Stimulated activated memory B cell treated with anti-CD40 and anti-IgM and Interleukin-4, amounts not matched to agents 10 μg/mL and 1 μg/mL and 100 μg/mL, for 72 hours (primary cell): ENCODE measurements at places on chromosomes 2 and 18.

DNA sequence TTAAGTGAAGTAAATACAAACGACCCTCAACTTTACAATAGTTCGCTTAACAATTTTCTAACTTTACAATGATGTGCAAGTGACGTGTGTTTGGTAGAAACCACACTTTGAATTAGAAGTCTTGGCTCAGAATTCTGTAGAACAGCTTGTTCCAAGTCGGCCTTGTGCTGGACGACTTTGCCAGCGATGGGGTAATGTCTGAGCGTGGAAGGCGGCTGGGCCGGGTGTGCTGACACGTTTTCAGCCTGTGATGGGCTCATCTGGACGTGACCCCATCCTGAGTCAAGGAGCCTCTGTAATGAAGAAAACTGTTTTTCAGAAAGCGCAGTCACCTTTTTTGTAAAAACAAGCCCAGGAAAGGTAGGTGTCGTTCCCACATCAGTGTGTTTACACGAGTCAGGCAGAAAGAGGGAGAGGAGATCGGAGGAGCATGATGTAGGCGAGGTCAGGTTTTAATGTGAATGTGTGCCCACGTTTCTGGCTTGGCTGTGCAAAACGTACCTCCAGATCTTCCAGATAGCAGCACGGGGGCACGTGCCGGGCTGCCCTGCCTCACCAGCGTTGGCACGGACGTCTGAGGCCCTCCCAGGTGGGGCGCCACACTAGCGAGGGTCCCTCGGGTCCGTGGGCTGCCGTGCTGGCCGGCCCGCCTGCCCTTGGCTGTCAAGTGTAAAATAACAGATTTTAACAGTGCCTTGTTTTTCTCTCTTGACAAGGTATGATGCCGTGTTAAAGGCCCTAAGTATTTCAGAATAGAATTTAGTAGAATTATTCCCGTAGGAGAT lies 54.6 kb downstream of the CTDP1 start:
- ATAC-seq, result no peak

DNA sequence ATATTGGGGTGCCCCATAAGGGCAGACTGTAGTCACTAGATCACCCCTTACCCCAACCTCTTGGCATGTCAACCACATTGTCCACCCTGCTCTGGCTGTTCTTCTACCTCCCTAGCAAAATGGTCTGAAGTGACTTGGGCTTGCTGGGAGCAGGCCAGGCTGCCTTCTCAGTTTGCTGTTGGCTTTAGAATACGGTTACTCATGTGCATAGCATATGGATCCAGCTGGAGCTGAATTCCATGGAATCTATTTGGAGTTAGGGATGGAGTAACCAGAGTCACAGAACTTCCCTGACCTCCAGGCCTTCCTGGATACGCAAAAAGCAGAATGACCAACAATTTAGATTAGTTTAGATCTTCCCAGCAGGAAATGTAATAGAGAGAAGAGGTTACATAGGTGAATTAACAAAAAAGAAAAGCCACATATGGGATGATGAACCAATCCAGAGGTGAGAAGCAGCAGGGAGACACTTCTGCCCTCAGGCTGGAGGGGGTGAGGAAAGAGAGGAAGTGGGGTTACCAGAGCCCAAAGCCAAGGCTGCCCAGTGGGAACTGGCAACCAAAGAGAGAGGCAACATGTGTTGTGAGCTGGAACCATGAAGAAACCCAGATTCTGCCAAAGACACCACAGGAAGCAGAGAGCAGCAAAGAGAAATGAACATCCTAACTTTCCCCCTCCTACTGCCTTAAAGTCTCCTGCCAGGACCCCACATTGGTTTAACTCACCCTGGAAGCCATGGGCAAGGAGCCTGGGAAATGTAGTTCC lies 26.1 kb downstream of the PKDCC start:
- no peak for ATAC-seq

- no peak for ATAC-seq
Observed at GRCh38 chr2:135744760-135745314, 3.2 kb downstream of the UBXN4 start.

DNA sequence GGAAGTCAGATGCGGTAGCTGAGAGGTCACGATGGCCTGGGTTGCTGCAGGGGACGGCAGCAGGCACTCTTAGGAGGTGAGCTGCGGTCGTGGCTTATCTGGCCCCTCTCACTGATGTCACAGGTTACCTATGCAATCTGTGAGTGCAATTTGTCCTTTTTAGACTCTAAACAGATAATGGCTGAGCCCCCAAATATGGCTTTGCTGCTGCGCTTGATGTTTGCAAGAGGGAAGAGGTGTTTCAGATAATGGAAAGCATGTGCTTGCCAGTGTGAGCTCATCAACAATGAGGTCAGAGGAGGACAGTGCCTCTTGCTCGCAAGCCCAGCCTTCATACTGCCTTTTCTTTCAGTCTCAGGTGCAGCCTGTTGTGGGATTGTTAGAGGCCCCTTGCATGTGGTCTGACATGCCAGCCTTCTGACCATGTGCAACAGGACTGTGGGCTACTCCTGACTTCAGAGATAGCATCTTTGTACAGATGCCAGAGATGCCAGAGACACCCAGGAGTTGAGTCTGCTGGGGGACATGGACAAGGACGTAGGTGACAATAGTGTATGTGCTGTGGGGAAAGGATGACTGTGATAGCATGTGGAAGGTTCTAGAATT lies 151.3 kb downstream of the TANC1 start:
- no peak for ATAC-seq

GRCh38 chr2:41967476-41968181 lies 80.2 kb upstream of the PKDCC start:
- no peak for ATAC-seq

- ATAC-seq, result no peak
Observed at GRCh38 chr2:241776336-241777169, at the start of gene GAL3ST2. TSS of gene GAL3ST2 (plus strand) at chr2:241776822. CDS start at chr2:241776956, 134 bp downstream.

- no peak for ATAC-seq
Observed at GRCh38 chr2:44965684-44966083, 24.2 kb downstream of the SIX3 start.

GRCh38 chr2:170905864-170906263 lies 23.2 kb upstream of the GORASP2 start:
- no peak for ATAC-seq

DNA sequence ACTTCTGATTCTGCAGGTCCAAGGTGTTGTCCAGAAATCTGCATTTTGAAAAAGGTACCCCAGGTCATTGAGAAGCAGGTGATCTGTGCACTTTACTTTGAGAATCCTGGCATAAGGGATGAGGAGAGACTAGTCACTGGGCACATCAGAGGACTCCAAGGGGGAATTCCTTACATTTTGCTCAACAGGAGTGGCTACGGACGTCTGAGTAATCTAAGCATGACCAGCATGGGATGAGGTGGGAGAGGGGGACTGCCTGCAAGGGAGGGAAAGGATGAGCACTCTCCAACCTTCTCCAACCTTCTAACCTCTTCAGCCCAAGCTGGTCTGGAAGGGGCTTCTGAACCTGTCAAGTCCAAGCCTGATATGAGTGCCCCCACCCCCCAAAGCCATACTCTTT lies 55.5 kb downstream of the MARCHF4 start:
- ATAC-seq, result no peak

GRCh38 chr2:203596183-203596582 lies 61.1 kb upstream of the RAPH1 start:
- ATAC-seq, result no peak

GRCh38 chr2:239538357-239539052 lies 137.7 kb upstream of the HDAC4 start:
- no peak for ATAC-seq

- ATAC-seq, result no peak
Observed at GRCh38 chr18:11728249-11728648, 39.2 kb downstream of the GNAL start.

DNA sequence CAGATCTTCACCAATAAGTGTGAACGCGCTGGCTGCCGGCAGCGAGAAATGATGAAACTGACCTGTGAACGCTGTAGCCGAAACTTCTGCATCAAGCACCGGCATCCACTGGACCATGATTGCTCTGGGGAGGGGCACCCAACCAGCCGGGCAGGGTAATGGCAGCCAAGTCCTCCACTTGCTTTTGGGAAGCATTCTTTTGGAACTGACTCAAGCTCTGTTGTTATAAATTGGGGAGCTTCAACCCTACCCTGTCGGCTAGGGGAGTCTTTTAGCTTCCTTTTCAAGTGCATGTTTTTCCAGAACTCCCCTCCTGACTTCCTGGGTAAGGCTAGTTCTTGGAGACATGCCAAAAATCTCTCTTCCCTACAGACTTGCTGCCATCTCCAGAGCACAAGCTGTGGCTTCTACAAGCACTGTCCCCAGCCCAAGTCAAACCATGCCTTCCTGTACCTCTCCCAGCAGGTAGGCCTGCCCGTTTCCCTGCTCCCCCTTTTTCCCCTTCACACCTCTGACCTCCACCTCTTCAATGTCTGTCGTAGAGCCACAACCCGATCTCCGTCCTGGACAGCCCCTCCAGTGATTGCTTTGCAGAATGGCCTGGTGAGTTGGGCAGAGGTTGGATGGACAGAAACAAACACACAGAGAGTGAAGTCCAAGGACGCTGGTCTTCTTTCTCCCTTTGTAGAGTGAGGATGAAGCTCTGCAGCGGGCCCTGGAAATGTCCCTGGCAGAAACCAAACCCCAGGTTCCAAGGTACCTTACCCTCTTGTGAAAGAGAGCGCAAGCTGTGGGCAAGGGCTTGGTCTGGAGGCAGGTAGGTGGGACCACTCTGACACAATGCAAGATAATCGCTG lies 1.5 kb downstream of the ZFAND2B start:
- no peak for ATAC-seq

DNA sequence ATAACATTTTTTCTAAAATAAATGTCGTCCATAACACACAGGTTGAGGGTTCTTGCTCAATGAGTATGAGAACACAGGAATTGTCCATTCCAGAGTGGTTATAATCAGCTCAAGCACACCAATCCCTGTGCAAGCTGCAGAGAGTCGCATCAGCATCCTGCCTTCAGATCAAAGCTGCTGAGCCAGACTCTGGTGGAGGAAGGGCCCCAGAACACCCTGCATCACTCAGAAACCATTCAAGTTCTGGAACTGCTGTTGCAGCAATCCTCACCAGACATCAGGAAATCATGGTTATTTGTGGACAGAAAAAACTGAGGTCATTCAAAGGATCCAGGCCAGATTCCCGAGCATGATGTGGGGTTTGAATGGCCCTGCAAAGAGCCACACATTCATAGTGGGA lies 44.5 kb downstream of the DNER start:
- ATAC-seq, result no peak

DNA sequence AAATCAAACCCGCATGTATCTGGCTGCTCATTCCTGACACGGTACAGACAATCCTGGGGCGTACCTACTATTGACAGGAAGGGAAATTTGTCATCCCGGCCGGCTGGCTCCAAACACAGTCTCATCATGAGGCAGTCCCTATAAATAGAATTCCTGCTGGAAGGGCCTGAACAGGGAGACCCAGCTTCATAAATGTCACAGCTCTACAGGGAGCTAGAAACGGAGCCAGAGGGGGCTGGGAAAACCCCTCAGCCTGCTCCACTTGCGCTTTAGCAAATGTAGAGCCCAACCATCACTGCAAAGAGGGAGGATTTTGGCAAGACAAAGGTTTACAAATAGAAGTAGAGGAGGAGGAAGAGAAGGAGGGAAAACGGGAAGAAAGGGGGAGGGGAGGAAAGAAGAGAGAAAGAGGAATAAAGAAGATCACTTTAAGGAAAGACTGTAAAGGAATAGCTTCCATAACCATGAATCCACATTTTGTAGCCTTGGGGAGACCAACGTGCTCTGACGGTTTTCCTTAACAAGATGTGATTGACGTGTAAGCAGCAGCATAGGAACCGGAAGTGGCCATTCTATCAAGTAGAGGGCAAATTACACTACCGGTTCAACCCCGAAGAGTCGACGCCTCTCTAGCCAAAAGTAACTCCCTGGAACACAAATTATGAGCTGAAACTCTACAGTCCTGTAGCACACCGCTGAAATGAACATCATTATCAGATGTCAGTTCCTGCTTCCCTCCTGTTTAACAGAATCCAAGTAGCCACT lies 56.8 kb upstream of the TTN start:
- no peak for ATAC-seq

- ATAC-seq, result no peak
Observed at GRCh38 chr18:76373297-76373696, 121.7 kb downstream of the ZNF516 start.

DNA sequence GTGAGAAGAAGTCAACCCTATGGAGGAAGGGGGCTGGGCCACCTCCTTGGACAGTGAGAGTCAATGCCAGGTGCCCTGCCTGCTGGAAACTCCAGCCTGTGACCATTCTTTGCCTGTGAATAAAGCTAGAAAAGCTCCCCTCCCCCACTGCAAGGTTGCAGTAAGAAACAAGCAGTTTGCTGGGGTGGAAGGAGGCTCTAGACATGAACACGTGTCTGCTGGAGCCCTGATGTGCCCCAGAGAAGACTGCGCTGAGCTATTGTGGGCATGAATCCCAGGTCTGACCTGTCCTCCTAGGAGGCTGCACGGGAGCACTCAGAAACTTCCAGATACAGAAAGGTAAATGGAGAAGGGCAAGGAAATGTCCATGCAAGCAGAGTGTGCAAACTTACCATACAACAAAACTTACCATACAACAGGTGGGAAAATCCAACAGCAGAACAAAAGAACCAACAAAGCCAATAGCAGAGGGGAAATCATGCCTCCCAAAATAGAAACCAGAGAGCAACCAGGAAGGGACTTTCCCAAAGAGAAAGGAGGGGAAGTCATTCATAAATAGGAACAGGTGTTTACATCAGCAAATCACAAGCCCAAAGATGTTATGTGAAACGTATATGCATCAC lies 278.7 kb downstream of the BCL2 start:
- peak; percentile 80 for ATAC-seq

GRCh38 chr2:189798312-189799029 lies 14.2 kb downstream of the PMS1 start:
- no peak for ATAC-seq
